Stimulated activated CD8-positive, alpha-beta memory T cell treated with anti-CD3 and anti-CD28 coated beads, Interleukin-15, amount 100 ng/mL, for 4 hours (primary cell): ENCODE measurements at places on chromosomes 1 and 21.

GRCh38 chr1:45275054-45275453 is 51.6 kb upstream of the HPDL start:
- DNase-seq = no peak

- no peak for DNase-seq
These were observed 33.3 kb downstream of the RGL1 start for GRCh38 chr1:183838221-183838620.

GRCh38 chr1:234918181-234918841 is 210.3 kb downstream of the TOMM20 start:
- DNase-seq = no peak

GRCh38 chr1:167083066-167083665 is 7.0 kb downstream of the GPA33 start:
- no peak for DNase-seq

GRCh38 chr1:20483833-20484518 is 2.0 kb downstream of the CAMK2N1 start:
- DNase-seq = no peak

GRCh38 chr1:28417926-28418637 is 48.5 kb downstream of the PHACTR4 start:
- no peak for DNase-seq
